ENCODE measurements at places on chromosomes 5 and 9.

DNA sequence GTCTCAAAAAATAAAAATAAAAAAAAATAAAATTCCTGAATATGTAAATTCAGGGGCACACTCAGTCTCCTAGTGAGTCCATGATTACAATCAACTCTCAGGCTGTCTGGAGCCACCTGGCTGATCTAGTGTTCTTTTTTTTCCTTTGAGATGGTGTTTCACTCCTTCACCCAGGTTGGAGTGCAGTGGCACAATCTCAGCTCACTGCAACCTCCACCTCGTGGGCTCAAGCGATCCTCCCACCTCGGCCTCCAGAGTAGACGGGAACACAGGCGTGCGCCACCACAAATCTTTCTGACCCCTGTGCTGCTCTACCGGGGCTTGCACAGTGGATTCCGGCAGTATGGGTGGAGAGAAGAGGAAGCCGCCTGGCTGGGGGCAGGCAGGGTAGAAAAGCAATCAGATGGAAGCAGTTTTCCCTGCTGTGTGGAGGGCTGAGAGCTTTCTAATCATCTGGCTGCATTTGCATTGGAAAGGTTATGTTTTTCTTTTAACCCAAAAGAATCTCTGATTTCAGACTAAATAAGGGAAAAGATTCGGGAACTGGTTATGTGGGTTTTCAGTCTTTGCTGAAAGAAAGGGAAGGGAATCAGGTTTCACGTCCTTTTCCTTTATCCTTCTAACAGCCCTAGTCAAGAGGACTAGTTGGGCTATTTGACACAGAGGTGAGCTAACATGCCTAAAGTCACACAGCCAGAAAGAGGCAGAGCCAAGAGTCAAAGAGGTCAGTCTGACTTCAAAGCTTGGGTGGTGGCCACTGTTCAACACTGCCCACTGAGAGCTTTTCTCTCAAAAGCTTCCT, 26.3 kb upstream of the CORO2A start:
- no peak for DNase-seq

DNA sequence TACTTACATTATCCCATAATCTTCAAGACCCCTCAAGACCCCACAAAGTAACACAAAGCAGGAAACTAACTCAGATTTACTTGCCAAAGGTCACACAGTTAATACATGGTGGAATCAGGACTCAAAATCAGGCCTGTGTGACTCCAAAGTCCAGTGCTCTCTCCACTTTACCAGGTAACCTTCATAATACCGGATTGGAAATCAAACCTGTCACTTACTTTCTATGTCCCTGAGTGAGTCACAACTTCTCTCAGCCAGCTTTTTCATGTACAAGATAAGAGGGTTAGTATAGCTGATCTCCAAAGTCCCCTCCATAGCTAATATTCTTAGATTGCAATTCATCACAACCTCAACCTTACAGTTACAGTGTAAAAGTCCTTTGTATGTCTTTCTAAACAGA, 17.1 kb downstream of the STRBP start:
- DNase-seq: no peak

GRCh38 chr5:19369048-19369447, 619.0 kb downstream of the CDH18 start:
- DNase-seq: no peak

DNA sequence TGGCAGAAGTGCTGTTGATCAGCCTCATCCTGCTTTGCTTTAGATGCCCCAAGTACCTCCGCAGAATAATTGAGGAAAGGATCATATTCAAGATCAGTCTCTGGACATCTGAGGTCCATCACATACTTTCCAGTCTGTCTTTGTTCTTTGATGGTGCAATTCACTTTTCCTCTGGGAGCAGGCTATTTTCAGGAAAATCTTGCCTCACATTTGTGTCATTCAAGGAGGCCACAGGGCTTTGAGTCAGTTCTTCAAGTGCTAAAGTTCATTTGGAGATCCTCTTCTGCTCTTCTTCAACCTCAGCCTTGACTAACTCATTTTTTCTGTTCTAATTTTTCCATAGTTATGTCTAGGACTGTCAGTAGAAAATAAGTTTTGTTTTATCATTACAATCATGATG, 18.6 kb downstream of the EQTN start:
- no peak for DNase-seq

GRCh38 chr5:157107508-157107907, 1.3 kb downstream of the HAVCR2 start:
- DNase-seq: no peak

DNA sequence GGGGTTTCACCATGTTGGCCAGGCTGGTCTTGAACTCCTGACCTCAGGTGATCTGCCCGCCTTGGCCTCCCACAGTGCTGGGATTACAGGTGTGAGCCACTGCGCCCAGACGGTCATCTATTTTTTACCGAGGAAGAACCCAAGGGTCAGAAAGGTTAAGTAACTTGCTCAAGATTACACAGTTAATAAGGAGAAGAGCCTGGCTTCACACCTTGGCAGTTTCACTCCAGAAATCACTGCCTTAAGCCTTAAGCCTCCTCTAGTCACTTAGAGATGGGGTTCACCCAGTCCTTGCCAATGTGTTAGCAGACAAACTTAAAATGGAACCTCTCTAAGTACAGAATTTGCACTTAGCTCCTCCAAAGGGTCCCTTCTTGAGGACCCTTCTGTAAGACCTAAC, 116.3 kb downstream of the PTTG1 start:
- no peak for DNase-seq

DNA sequence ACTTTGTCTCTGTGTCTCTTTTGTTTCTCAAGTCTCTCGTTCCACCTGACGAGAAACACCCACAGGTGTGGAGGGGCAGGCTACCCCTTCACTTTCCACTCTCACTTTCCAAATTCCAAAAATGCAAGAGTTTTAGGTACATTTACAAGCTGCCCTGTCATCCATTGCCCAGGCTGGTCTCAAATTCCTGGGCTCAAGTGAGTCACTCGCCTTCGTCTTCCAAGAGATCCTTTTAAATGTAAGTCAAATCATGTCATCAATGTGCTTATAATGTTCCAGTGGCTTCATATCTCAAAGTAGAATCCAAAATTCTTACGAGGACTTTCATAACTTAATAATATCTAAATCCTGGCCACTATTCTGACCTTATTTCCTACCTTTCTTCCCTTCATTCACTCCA, 20.4 kb upstream of the UGCG start:
- DNase-seq: no peak

DNA sequence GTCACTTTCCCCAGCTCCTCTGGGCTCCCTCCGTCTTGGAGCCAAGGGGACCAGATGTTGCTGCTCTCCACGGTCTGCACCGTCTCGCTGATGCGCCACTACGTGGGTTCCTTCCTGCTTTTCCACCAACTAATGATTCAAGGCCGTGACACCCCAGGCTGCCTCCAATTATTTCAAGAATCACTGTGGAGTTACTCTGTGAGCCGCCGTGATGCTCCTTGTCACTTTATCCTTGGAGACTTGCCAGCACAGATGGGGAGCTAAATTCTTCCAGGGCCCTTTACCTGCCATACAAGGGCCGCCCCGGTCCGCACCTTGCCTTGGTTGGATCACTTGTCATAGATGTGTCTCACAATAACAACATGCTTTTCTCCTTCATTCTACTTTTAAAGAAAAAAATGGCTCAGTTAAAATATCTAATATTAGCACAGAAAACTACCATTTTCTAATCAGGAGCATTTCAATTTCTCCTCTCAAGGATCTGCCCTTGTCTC, 202.0 kb downstream of the FSTL4 start:
- no peak for DNase-seq

GRCh38 chr5:67263656-67264408, 67.2 kb upstream of the CD180 start:
- DNase-seq: no peak

DNA sequence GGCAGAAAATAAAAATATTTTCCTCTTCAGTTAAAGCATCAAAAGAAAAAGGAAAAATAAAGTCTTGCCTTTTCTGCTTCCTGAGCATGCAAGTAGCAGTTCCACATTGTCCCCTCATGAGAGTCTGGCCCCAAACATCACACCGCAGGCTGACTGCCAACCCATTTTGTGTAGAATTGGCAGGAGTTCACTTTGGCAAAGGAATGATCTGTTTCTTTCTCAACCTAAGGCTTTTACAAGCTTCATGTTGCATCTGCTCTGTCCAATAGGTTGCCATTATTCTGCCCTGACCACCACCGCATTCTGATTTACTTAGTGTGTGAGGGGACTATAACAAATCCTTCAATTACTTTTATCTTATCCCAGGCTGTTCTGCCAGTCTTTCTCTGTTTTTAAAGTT, 249.5 kb downstream of the ISL1 start:
- DNase-seq: no peak

Measured in RWPE1 (cell line).